ENCODE measurements at places on chromosomes 3 and 15.

DNA sequence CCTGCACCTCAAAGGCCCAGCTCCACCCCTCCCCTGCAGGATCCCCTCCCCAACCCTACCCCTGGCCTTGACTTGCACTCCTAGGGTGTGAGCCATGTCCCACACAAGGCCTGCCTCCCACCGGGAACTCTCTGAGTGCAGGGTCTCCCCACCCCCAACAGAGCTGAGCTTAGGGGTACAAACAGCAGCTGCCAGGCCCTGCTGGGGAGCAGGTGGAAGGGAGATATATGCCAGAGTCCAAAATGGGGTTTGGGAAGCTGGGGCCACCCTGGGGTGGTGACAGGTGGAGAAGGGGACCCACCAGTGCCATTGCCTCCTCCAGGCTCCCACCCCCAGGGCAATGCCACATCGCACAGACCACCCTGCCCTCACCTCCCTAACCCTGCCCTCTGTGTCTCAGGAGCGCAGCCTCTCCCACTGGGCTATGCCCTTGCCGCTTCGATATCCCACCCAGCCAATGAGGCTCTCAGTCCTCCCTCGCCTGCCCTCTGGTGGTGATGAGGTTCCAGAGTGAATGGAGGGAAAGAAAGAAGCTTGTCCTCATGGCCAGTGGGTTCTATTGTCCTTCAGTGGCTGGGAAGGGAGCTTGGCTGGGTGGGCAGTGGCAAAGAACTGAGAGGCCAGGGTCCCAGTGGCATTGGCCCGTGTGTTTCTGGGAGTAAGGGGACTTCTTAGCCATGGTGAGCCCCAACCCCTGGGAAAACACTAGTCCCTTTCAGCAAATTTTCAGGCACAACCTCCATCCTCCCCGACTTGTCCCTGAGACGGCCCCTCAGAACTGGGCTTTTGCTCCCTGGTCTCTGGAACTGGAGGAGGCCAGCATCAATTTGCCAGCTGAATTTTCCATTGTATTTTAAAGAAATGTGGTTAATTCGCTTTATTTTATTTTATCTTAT, 46.8 kb downstream of the CYP11A1 start:
- DNase-seq, result peak; percentile 43

DNA sequence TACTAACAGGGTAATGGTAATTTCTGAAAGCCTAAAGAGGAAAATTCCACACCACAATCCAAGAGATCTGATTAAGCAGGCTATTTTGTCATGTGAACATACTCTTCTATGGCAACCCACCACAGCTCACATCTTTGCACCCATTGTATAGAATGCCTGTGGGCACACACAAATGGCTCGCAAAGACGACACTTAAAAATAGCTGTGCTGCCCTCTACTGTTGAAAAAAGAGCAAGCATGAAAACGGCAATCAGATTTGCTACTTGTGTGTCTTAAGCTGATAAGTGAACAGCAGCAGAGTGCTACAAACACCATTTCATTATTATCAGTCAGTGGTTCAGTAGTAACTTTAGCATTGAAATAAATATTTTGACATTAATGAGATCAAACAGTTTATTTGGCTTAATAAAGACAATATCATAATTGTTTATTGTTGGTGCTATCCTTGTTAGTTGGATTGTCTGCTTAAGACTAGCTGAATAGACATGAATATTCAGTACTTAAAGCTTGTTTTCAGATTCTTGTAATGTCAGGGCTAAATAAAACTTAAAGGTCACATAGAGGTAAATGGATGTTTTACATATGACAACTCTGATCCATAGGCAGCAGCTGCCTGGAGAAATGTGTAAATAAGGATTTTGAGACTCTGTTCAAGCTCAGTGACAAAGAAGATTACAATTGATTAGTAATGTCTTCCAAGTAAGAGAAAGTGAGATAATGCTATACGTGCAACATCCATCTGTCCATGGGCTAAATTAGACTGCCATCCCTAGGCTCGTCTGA, 199.1 kb downstream of the LRRN1 start:
- peak; percentile 19 for DNase-seq

GRCh38 chr15:31468911-31469785, 142.5 kb downstream of the KLF13 start:
- no peak for DNase-seq

DNA sequence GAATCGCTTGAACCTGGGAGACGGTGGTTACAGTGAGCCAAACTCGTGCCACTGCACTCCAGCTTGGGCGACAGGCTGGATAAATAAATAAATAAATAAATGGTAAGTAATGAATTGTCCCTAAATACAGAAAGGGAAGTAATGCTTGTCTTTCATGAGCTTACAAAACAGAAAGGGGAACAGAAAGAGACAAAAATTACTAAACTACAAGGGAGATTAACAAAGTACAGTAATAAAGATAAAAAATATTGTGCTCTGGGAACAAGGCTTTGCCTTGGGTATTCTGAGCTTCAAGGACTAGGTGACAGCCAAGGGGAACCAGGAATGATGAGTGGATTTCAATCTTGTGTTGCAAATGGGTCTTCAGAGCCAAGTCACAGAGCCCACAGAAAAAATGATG, 9.2 kb upstream of the HLTF start:
- DNase-seq, result no peak

GRCh38 chr3:39143051-39143885, 10.1 kb downstream of the CSRNP1 start:
- DNase-seq, result no peak
